ENCODE measurements at places on chromosomes 12 and 14. TPM values are rescaled to one million over a fixed set of nuclear protein-coding genes. Genes with fewer than 3 reads are reported as not detected.

Gene OR4E2
- not detected for total RNA-seq

Gene PZP
- total RNA-seq, result under 0.01 TPM

Gene ZDHHC22
- not detected for total RNA-seq

Gene RAB15
- 9.8 TPM for total RNA-seq

Gene SMCO2
- total RNA-seq, result not detected

Gene DEGS2
- total RNA-seq, result not detected

Measured in melanocyte of skin (primary cell).